ENCODE measurements at places on chromosomes 1 and 21.

DNA sequence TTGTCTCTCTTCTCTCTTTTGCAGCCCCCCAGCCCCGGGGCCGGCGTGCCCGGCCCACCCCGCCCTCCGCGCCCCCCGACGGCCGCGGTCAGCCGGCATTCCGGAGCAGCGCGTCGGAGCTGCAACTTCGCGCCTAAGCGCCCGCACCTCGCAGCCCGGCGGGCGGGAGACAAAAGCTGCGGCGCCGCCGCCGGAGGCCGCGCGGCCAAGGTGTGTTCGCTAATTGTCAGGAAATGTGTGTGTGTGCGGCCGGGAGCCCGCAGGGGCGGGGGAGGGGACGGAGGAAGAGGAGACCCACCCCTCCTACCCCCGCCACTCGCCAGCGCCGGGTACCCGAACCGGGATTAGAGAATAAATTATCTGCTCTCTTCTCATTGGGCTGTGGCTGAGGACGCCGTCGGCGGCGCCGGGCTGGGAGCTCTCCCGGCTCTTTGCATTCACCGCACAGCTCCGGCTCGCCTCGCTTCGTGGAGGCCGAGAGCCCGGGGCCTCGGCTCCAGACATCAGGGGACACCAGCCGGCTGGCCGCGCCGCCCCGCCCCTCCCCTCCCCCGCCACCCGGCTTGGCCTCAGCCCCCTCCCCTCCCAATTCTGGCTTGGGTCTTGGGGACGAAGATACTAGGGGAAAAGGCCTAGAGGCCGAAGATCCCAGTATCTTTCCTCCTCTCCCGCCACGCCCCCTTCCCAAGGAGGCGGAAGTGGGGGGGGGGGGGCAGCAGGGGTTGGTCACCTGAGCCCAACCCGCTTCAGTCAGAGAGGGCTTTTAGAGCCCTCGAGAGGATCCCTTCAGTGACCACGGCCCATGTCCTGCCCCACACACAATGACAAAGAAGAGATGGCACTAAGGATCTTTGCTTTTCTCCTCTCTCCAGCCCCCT is 1.3 kb upstream of the BLACAT1 start:
- DNase-seq, result no peak

DNA sequence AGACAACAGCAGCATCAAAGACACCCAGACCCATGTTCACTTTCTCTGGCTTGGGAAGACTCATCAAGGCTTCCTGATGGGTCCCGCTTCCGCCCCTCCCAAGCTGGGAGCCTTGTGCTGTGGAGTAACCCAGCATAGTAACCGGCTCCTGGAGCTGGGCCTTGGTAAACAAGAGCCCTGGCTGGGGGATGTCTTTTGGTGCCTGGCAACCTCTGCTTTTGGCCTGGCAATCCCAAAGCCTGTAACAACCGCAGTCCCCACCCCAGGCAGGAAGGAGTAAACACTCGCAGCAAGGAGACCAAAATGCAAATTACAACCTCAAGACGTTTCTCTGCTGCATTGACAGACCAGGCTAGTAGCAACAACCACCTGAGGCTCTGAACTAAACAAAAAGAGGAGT is 16.9 kb upstream of the THRAP3 start:
- no peak for DNase-seq

DNA sequence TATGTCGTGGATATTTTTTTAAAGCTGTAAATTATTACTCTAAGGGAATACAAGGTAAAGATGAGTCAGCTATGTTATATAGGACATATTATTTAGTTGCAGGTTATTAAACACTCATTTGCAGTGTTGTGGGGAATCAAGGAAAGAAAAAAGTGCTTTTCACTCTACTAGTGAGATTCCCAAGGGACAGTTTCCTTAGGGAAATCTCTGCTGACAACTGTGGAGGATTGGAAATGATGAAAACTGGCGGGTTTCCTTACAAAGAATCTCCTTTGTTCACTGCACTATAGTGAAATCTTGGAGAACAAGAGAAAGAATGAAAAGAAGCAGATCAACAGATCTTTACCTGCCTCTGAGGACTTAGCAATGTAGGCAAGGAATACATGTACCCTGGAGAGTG is 24.5 kb upstream of the TRIM45 start:
- DNase-seq, result no peak

GRCh38 chr1:46493316-46494032 is 3.8 kb downstream of the DMBX1 start:
- DNase-seq, result no peak

DNA sequence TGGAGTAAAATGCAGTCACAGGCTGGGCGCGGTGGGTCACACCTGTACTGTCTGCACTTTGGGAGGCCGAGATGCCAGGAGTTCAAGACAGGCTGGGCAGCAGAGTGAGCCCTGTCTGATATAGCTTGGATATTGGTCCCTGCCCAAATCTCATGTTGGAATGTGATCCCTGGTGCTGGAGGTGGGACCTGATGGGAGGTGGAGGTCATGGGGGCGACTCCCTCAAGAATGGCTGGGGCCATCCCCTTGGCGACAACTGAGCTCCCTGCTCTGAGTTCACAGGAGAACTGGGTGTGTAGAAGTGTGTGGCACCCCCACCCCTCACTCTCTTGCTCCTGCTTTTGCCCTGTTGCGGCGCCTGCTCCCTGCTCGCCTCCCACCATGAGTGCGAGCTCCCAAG is 11.5 kb upstream of the PDXK start:
- no peak for DNase-seq

- no peak for DNase-seq
Observed at GRCh38 chr1:1381294-1381693, 6.3 kb upstream of the AURKAIP1 start.

- DNase-seq, result no peak
Observed at GRCh38 chr1:44630116-44630515, 44.2 kb downstream of the TMEM53 start.

DNA sequence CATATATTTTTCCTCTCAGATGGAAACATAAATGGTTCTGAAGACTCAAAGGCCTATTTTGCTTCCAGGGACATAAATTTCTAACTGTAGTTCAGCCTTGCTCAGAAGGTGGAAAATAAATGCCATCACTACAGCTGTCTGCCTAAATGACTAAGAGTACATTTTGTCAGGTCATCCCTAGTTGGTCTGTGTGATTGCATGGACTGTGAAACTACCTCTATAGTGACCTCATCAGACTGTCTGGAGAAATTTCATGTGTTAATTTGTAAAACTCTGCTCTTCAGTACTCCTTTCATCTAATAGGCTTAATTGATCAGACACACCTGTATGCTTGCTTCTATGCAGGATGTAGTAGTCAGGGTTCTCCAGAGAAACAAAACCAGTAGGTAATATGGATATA is 886.9 kb downstream of the AMY1C start:
- no peak for DNase-seq

DNA sequence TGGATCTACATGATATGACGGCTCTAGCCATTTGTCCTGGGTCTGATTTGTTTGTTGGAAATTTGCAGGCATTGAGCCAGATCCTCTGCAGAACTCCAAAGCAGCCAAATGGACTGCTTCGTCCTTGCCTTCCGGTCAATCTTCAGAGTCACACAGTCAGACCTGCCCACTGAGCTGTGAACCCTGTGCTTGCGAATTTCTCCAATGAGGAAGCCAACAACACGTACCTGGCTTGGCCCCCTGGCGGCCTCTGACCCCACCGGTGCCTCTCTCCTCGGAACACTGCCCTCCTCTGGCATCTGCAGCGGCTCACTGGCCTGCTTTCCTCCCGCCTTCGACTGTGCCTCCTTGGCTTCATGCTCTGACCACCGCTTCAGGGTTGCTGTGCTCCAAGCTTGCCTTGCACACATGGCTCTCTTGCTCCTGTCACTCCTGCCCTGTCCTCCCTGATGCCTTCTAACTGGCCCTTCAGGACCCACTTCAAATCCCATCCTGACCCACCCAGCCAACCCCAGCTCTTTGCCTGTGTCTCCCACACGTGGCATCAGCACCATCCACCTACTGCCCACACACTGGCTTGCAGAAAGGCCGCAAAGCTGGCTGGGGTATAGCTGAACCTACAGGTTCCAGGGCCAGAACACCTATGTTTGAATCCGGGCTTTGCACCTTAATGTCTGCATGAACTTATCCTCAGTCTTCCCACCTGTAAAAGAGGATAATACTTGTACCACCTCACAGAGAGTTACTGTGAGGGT is 128.2 kb downstream of the KCNN3 start:
- DNase-seq, result no peak

- no peak for DNase-seq
Observed at GRCh38 chr1:204094856-204095634, 22.1 kb downstream of the SOX13 start.

DNA sequence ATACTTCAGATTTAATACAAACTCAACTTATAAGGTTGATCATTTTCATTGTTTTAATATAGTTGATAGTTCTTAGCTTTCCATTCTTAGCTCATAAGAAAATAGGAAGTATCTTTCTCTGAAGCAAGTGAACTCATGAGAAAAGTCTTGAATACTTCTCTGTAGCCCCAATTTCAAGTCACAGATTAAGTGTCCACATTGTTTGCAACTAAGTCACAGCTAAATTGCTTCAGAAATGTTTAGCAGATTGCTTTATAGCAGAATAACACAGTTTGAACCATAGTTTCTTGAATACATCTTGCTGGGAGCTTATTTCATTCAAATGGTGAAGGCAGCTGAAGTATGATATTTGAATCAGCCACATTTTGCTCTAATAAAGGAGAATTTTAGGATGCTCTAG is 10.6 kb upstream of the PKN2 start:
- DNase-seq, result no peak

GRCh38 chr21:45551316-45551715 is 9.1 kb upstream of the SLC19A1 start:
- DNase-seq, result peak; percentile 69

- no peak for DNase-seq
Observed at GRCh38 chr1:234936612-234937389, 191.8 kb downstream of the TOMM20 start.

Measured in CD4-positive, alpha-beta memory T cell (primary cell).